ENCODE measurements at places on chromosomes 5 and 9.

- no peak for DNase-seq
- no peaks in the 10 kb centered on the region for H3K4me1 ChIP-seq
- no peaks in the 10 kb centered on the region for H3K36me3 ChIP-seq
- H3K27ac ChIP-seq: no peak overlapping the region
- no peak overlapping the region for H3K4me3 ChIP-seq
Measured at GRCh38 chr9:3968891-3969290, 331.0 kb downstream of the GLIS3 start.

GRCh38 chr5:123813264-123813663, 301.3 kb downstream of the CSNK1G3 start:
- DNase-seq: no peak
- H3K27me3 ChIP-seq: no peaks in the 10 kb centered on the region
- peaks cover 7% of the 10 kb centered on the region for H3K4me1 ChIP-seq
- no peaks in the 10 kb centered on the region for H3K36me3 ChIP-seq
- no peak overlapping the region for H3K4me3 ChIP-seq
- H3K27ac ChIP-seq: no peak overlapping the region

GRCh38 chr5:83946516-83946915, 225.9 kb upstream of the HAPLN1 start:
- no peaks in the 10 kb centered on the region for H3K27me3 ChIP-seq
- H3K4me1 ChIP-seq: no peaks in the 10 kb centered on the region
- no peak for DNase-seq

DNA sequence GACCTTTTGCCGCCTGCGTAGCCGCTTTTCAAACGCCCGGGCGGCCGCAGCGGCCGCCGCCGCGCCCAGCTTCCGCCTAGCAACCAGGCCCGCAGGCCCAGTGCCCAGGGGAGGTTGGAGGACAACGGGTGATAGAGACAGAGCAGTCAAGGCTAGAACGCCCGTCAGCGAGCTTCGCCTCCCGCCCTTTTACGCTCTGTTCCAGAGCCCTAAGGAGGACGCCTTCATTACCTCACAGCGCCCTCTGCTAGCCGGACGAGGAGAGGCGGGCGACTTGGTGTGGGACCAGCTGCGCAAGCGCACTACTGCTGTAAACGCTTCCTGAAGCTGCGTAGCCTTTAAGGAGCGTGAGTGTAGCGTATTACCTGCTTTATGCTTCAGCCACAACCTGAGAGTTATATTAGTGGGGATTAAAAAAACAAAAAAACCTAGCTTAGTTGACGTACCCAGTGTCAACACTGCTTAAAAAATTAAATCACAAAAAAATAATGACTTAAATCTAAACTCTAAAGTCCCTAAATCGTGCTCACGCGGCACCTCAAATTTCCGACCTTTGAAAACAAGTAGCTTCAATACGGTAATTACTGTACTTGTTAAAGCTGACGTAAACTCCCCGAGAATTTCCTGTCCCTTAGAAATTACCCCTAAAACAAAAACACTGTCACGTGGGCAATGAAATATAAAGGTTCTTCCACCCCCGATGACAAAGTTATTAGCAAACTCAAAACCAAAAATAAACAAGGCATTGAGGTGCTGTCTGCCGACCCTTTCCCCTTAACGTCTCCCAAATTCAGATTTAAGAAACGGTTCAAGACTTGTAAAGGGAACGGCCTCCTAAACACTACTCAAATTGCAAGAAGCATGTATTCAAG, at the start of gene CEP120:
TSS of gene CEP120 (minus strand) at position 126 of the 872 bp plus-strand sequence. CDS start 405 bp downstream, outside the sequence.
- no peak within 1 kb of the TSS for H3K27ac ChIP-seq
- H3K4me1 ChIP-seq: peaks cover 1% of the 10 kb centered on the region
- DNase-seq: peak; percentile 97
- no peaks in the 10 kb centered on the region for H3K36me3 ChIP-seq
- H3K27me3 ChIP-seq: no peaks in the 10 kb centered on the region

DNA sequence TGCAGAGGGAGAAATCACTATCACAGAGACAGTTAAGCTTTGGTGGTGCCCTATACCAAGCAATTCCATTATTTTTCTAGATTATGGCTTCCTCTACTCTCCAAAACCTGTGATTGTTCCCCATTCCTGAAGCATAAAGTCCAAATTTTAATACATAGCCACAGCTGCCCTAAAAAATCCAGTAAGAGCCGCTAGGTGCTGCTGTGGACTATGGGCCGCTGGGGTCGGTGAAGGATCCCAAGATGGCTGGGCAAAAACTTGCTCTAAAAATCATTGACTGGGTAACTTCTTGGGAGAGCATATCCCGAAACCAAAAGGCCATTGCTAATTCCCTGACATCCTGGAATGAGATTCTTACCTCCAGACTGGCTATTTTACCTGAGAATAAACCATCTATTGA, 245.3 kb downstream of the NFIB start:
- no peaks in the 10 kb centered on the region for H3K27me3 ChIP-seq
- DNase-seq: no peak
- no peak overlapping the region for H3K27ac ChIP-seq
- no peaks in the 10 kb centered on the region for H3K36me3 ChIP-seq

DNA sequence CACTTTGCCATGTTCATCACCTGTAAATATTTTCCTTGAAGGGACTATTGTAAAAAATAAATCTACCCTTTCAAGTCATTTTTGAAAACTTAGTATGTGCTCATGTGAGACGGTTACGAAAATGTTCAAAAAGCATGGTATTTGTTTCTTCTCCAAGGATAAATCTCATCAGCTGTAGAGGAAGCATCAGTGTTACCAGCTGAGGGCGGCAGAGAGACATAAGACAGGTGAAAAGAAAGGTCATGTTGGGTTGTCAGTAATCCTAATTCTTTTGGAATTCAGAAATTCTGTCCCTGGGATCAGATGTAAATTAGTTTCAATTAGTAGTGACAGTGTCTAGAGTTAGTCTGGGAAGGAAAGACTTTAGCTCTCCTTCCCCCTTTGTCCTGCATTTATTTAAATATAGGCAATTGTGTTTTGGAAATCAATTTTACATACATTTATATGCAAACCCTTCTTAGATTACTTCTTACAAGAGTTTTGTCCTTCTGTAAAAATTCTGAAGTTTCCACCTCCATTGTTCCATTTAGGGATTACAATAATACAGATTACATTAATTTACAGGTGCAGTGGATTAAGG, 791.9 kb upstream of the CDH6 start:
- no peaks in the 10 kb centered on the region for H3K36me3 ChIP-seq
- no peak overlapping the region for H3K27ac ChIP-seq
- H3K4me1 ChIP-seq: no peaks in the 10 kb centered on the region
- H3K27me3 ChIP-seq: no peaks in the 10 kb centered on the region
- DNase-seq: no peak

DNA sequence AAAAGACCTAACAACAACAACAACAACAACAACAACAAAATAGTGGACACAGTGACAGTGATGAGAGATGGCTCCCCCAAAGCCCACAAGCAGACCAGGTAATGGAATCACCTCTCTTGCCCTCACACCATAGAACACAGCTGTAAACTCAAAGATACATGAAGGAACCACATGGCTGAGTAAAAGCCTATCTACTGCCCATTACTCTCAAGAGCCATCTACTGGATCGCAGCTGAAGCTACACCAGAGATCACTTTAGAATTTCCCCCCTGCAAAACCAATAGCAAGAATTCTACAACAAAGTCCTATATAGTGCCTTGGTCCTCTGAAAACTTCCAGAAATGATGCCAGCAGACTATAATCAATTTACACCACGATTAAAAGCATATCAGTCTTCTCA, 1537.6 kb upstream of the CDH9 start:
- no peaks in the 10 kb centered on the region for H3K36me3 ChIP-seq
- DNase-seq: peak; percentile 7
- no peak overlapping the region for H3K27ac ChIP-seq
- H3K4me3 ChIP-seq: no peak overlapping the region
- H3K27me3 ChIP-seq: no peaks in the 10 kb centered on the region
- no peaks in the 10 kb centered on the region for H3K4me1 ChIP-seq

GRCh38 chr5:143708672-143709071, 103.3 kb upstream of the HMHB1 start:
- no peaks in the 10 kb centered on the region for H3K4me1 ChIP-seq
- no peaks in the 10 kb centered on the region for H3K27me3 ChIP-seq
- no peak for DNase-seq
- no peak overlapping the region for H3K27ac ChIP-seq

- DNase-seq: no peak
- peaks cover 6% of the 10 kb centered on the region for H3K4me1 ChIP-seq
- no peak overlapping the region for H3K4me3 ChIP-seq
Measured at GRCh38 chr5:58919833-58920232, 337.0 kb downstream of the RAB3C start.

DNA sequence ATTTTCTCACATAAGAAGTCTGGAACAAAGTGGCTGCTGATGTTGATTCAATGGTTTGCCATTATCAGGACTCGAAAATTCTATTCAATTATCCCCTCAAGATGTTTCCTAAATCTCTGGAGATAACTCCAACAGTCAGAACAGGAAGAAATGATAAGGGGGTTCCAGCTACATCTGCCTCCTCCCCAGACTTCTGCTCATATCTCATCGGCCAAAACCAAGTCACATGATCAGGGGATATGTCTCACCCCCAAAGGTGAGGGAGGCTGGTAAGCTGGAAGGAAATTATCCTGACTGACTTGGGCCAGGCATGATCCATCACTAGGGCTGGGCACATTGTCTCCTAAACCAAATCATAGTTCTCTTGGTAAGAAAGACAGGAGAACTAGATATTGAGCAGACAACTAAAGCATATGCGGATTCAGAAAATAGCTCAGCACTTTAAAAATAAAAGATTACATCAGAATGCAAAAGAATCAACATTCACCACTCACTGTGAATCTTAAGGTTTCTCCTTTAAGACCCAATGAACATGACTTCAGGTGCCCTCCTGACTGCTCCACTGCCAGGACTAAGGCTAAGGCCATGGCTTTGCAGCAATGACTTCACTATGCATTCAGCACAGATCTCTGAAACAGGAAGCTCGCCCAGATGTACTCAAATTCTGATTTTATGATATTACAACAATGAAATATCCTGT, 306.3 kb downstream of the ENC1 start:
- H3K4me3 ChIP-seq: no peak overlapping the region
- DNase-seq: no peak

- peaks cover 2% of the 10 kb centered on the region for H3K4me1 ChIP-seq
- peaks cover 11% of the 10 kb centered on the region for H3K36me3 ChIP-seq
- peaks cover 19% of the 10 kb centered on the region for H3K27me3 ChIP-seq
- DNase-seq: no peak
- no peak overlapping the region for H3K27ac ChIP-seq
Measured at GRCh38 chr5:316210-317085, 5.1 kb upstream of the AHRR start.

GRCh38 chr9:115810166-115810565, 343.4 kb upstream of the PAPPA start:
- H3K27ac ChIP-seq: no peak overlapping the region
- no peak for DNase-seq
- H3K36me3 ChIP-seq: no peaks in the 10 kb centered on the region
- no peaks in the 10 kb centered on the region for H3K27me3 ChIP-seq
- H3K4me3 ChIP-seq: no peak overlapping the region

DNA sequence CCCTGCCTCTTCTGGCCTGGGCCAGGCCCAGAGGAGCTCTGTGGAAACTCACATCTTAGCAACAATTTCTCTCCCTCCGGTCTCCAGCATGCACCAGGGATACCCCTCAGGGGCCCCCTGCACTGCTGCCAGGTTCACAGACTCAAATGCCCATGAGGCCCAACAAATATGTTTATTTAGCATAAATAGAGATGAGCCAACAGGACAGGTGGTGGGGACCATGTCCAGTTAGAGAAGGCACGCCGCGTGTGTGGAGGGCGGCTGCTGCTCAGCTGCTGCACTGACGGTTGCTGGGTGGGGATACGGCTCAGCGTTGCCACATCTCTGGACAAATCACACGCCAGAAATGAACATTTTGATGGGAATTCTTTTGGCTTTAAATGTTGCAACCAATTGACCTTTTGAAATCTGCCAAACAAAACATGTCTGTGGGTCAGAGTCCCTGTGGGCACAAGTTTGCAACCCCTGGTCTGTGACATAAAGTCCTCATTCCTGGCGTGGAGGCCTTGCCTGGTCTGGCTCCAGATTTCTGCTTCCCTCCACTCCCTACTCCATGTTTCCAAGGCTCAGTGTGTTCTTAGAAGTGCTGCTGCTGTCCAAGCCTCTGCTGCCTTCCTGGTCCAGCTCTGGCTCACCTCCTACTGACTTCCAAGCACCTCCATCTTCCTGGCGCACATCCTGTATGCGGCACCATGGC, 88.9 kb downstream of the AMBP start:
- DNase-seq: no peak
- no peaks in the 10 kb centered on the region for H3K36me3 ChIP-seq
- no peak overlapping the region for H3K4me3 ChIP-seq
- H3K27me3 ChIP-seq: no peaks in the 10 kb centered on the region

DNA sequence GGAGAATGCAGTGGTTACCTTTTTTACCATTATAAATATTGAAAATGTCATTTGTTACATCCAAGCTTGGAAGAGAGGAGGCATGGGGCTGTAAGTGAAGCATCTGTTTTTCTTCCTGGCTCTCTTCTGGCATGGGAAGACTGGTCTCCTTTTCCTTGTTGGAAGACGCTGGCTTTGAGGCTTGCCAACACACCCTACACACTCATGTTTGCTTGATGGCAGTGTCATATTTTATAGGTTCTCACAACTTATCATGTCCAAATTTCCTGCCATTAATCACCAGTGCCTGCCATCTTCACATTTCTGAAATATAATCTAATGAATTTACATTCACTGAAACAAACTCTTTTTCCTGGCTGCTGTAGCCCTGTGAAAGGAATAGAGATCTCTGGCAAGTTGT, 252.9 kb downstream of the MAN2A1 start:
- H3K4me3 ChIP-seq: no peak overlapping the region
- no peaks in the 10 kb centered on the region for H3K36me3 ChIP-seq
- H3K4me1 ChIP-seq: no peaks in the 10 kb centered on the region
- no peaks in the 10 kb centered on the region for H3K27me3 ChIP-seq

GRCh38 chr9:123234853-123235252, 33.5 kb downstream of the STRBP start:
- no peaks in the 10 kb centered on the region for H3K4me1 ChIP-seq
- no peak overlapping the region for H3K27ac ChIP-seq
- no peaks in the 10 kb centered on the region for H3K27me3 ChIP-seq
- H3K36me3 ChIP-seq: no peaks in the 10 kb centered on the region
- H3K4me3 ChIP-seq: no peak overlapping the region
